T-helper 2 cell treated with Interferon-gamma antibody and Interleukin-4, amounts not matched to agents 5 μg/mL and 100 μg/mL, for 36 hours (primary cell): ENCODE measurements at places on chromosomes 1 and 21.

GRCh38 chr21:27026501-27026900, 59.6 kb upstream of the ADAMTS5 start:
- DNase-seq: no peak

DNA sequence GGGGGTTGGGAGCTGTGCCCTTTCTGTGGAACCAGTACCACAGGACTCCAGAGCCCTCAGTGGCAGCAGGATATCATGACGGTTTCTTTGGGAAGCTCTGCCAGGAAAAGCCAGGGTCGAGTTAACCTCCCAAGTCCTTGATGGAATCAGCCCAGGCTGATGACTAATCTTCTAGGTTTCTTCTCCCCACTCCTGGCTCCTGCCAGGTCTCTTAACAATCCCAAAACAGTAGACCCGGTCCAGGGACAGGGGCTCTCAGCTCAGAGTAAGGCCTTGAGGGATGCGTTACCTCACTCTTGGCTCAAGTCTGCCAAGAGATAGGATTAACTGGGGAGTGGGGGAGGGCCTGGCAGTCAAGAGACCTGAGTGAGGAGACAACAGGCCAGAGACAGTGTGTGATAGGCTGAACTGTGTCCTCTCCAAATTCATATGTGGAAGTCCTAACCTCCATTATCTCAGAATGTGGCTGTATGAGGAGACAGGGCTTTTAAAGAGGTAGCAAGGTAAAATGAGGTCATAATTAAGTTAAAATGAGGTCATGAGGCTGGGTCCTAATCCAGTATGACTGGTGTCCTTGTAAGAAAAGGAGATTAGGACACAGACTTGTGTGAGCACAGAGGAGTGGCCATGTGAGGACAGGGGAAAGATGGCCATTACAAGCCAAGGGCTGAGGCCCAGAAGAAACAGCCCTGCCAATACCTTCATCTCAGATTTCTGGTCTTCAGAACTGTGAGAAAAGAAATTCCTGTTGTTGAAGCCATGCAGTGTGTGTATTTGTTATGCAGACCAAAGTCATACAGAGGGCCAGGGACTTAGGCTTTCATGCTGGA, 95.0 kb downstream of the BEND5 start:
- no peak for DNase-seq

GRCh38 chr1:206945779-206946178, 487 bp downstream of the PIGR start:
- DNase-seq: no peak

GRCh38 chr1:1161683-1162079, 12.0 kb upstream of the TTLL10 start:
- no peak for DNase-seq

DNA sequence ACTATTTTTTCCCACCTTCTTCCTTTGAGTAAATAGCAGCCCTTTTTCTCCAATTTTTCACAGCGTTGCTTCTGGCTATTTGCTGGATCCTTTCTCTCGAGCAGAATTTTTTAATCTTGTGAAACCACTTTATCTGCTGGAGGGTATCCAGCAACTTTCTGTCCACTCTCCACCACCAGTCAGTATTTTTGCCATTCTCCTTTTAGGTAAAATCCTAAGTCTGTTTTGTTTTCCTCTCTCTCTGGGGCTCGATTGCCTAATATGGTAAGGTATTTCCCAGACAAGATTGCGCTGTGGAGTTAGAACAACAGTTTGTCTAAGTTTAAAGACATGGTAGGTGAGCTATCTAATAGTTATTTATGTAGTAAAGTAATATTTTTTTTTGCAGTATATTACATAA, 156.9 kb downstream of the PPP1R12B start:
- DNase-seq: no peak
